ENCODE measurements at places on chromosomes 13 and 19. TPM values are rescaled to one million over a fixed set of nuclear protein-coding genes. Genes with fewer than 3 reads are reported as not detected.

Gene TLE6
- total RNA-seq, result 0.13 TPM

Gene ZNF471
- total RNA-seq, result 4.7 TPM

Gene PSG4
- 105 TPM for total RNA-seq

Gene SYNGR4
- total RNA-seq, result not detected

Gene TMC4
- total RNA-seq, result not detected

Gene PTH2
- not detected for total RNA-seq

All from GM23248 (cell line).